ENCODE measurements at places on chromosomes 11 and 22.

DNA sequence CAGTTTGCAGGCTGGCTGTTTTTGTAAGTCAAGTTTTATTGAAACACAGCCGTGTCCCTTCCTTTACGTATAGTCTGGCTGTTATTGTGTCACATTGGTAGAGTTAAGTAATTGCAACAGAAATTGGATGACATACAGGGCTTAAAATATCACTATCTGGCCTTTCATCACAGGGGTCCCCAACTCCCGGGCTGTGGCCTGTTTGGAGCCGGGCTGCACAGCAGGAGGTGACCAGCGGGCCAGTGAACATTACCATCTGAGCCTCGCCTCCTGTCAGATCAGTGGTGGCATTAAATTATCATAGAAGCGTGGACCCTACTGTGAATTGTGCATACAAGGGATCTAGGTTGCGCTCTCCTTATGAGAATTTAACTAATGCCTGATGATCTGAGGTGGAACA lies 31.7 kb downstream of the EXT2 start:
- no peak for DNase-seq

DNA sequence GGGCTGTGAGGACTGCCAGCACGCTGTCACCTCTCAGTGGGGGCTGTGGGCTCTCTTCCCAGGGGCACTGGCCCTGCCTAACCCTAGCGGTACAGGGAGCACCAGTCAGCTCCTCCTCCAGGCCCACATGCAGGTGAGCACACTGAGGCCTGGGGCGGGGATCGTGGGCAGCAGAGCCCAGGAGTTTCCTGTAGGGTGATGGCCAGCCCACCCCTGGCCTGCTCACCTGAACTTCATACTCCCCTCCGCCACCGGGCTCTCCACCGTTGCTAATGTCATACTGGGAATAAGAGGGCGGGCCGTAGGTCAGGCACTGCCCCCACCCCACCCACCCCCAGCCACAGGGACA lies 10.0 kb upstream of the TREH start:
- no peak for DNase-seq

- no peak for DNase-seq
Measured at GRCh38 chr22:40084246-40084645, 89.5 kb downstream of the FAM83F start.

DNA sequence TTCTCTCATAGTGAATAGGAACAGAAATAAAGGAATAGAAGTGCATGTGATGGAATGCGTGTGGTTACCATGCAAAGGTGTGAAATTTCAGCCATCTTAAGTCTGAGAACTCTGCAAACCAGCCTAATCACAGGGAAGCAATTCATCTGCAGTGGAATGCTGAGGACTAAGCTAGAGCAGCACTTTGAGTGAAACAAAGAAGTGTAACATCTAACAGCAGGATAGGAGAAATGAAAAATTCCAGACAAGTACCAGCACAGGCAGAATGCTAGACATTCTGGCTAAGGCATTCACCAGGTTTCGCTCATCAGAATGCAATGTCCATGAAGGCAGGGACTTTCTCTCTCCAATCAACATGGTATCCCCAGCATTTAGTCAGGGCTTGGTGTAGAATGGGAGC lies 41.2 kb upstream of the SLC36A4 start:
- no peak for DNase-seq

DNA sequence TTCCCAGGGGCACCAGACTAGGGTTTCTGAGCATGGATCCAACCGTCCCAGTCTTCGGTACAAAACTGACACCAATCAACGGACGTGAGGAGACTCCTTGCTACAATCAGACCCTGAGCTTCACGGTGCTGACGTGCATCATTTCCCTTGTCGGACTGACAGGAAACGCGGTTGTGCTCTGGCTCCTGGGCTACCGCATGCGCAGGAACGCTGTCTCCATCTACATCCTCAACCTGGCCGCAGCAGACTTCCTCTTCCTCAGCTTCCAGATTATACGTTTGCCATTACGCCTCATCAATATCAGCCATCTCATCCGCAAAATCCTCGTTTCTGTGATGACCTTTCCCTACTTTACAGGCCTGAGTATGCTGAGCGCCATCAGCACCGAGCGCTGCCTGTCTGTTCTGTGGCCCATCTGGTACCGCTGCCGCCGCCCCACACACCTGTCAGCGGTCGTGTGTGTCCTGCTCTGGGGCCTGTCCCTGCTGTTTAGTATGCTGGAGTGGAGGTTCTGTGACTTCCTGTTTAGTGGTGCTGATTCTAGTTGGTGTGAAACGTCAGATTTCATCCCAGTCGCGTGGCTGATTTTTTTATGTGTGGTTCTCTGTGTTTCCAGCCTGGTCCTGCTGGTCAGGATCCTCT lies 709 bp downstream of the MRGPRX4 start:
- DNase-seq: no peak

DNA sequence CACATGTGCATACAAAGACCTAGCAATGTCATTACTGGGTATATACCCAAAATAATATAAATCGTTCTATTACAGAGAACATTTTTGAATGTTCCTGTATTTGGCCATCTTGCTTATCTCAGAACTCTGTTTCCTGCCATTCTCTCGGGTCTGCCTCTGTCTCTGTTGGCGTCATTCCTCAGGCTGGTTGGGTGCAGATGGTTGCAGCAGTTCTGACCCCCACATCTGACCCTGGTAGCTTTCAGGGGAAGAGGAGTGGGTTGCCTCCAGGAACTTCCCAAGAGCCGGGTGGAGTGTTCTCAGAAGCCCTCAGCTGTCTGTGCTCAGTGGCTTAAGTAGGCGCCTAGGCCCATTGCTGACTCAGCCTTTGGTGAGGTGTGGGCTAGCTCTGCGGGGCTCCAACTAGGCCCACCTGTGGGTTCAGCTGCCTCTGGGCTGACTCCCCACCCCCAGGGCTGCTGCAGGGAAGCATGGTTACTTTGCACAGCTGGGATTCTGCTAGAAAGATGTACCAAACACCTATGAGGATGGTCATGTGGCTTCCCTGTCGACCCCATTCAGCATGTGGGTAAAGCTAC lies 114.0 kb downstream of the TBC1D22A start:
- no peak for DNase-seq

- no peak for DNase-seq
Measured at GRCh38 chr11:7586376-7586775, 72.6 kb downstream of the PPFIBP2 start.

DNA sequence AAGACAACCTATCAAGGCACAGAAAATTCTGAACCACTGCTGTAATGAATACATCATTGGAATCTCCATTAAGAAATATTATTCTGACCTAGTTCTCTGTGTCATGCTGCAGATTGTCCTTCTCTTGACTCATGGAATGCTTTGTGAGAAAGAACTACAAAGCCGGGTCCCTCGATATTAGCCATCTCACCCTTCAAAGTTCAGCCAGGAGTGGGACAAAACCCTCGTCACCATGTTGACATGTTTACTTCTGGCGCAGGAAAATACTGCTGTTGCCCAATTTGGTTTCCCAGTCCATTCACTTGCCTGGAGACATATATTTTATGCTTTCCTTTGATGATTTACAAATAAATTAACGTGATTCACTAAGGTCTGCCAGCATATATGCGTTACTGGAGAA lies 10.9 kb upstream of the WT1 start:
- no peak for DNase-seq

- DNase-seq: no peak
Measured at GRCh38 chr11:11876458-11876857, 34.7 kb downstream of the USP47 start.

- no peak for DNase-seq
Measured at GRCh38 chr22:36588285-36588684, 59.3 kb upstream of the EIF3D start.

DNA sequence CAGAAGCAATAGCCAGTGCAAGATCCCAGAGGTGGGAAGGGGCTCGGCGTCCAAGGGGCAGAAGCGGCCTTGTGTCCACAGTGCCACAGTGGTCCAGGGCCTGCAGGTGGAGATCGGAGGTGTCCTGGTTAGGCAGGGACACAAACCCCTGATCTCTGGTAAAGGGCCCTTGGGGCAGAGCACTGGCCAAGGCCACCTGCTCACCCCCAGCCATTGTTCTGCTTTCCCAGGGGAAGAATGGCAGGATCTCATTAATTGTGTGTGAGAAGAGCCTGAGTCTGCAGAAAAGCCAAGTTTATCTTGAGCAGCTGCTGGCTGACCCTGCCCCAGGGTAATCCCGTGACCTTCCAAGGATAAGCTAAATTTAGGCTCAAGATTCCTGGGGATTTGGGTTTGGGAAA lies 3.1 kb upstream of the CLDN5 start:
- no peak for DNase-seq

DNA sequence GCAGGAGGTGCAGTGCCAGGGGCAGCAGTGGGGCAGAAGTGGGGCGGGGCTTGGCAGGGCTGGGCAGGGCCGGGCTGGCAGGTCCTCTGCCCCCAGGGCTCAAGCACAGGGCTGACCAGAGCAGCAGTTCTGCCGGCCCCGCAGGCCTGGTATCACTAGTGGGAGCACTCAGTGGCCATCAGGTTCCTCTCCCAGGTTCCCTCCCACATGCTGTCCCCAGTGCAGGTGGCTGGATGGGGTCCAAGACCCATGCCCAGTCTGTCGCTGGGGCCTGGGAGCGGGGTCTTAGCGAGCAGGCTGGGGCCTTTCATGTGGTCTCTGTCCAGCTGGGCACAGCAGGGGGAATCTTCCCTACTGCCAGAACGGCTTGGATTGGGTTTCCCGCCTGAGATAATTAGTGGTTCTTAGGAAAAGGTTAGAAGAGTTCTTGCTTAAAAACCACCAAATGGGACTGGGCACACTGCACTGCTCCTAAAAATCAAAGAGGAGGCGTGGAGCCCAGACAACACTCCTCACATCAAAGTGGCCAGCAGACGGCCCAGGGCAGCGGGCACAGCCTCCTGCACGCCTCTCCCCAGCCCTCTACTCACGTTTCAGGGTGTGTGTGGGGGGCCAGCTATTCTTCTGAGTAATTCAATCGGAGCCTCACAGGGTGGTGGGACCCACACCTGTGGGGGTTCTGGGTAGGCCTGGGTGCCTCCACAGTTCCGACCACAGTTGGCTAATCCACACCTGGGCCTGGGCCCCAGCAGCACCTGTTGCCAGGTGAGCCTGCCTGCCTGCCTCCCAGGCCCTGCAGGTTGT lies 45.6 kb downstream of the TPCN2 start:
- DNase-seq: no peak

DNA sequence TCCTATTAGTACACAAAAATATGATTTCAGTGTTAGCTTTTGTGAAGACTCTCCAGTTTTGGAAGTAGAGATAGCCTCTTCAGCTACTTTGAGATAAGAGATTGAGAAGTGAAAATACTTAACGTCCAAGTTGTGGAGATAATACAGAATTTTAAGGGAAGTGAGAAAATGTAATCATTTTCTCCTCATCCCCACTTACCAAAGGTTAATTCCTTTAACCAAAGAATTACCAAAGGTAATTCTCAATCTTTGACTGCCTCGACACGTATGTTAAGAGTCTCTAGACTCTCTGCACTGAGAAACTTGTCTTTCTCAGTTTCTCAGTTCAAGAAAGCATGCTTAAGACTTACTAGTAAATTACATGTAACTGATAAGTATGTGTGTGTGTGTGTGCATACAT lies 15.3 kb downstream of the C11orf54 start:
- DNase-seq: no peak

DNA sequence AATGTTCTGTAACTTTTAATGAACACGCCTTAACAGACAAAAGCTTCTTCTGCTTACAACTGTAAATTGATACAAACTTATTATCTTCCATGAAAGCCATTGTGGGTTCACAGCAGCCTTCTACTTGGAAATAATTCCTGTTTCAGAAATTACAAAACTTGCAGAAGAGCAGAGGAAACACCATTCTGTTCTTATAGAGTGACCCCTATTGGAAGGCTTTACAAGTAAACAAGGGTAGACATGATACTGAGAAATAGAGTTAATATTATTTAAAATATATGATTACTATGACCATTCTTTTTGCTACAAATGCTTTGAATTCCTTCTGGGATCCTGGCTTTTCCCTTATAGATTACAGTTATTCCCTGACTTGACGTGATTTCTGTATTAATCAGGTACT lies 32.4 kb upstream of the KCNA4 start:
- DNase-seq: no peak

GRCh38 chr11:26186389-26186788 lies 145.5 kb upstream of the ANO3 start:
- DNase-seq: no peak

DNA sequence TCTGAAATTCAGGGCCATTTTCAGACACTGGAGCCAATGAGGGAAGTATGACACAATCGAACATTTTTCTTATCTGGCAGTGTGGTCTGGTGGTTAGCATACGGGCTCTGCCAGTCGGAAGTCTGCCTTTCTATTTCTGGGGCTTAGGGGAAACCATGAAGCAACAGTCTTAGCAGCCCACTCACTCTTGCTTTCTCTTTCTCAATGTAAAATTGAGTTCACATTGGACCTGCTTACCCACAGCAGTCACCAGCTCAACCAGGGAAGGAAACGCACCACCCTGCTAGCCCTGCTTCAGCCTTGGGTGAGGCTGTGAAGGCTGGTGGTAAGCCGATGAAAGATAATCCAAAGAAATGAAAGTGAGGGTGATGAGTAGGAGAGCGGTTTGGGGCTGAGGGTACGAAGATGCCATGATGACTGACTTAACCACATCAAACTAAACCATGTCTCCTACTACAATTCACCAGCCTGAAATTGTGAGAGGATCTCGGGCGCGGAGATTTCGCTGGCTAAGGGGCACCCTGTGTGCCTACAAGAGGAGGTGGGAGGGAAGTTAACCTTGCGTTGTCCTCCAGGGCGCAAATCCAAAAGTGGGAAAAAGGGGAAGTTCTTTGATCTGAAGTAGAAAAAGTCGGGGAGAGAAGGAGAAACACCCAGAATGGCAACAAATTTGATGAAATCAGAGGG lies 2.0 kb upstream of the LMO2 start:
- peak; percentile 70 for DNase-seq

GRCh38 chr11:102476812-102477211 lies 24.2 kb upstream of the TMEM123 start:
- DNase-seq: no peak

GRCh38 chr11:124405581-124405980 lies 6.8 kb upstream of the OR8B3 start:
- no peak for DNase-seq

DNA sequence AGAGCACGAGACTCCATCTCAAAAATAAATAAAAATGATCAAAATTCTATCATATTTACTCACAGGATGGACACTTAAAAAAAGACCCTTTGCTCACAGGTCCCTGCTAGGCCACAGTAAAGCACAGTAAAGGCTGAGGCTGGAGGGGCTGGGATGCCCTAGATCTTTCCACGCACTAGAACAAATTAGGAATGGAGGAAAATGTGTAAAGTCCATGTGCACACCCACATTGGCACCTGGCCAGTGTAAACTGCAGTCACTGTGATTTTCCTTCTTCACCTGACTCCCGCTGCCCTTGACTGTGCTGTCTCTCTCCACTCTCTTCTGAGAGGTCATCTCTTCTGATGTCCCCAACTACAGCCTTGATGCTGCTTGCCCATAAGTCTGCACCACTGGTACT lies 195.5 kb downstream of the EFCAB6 start:
- DNase-seq: no peak

GRCh38 chr11:77191823-77192495 lies 63.9 kb downstream of the MYO7A start:
- DNase-seq: no peak

- DNase-seq: no peak
Measured at GRCh38 chr11:6986487-6986886, 33.7 kb downstream of the ZNF214 start.
